CD4-positive, alpha-beta T cell treated with Interleukin-6 at 100 ng/mL for 8 hours (primary cell): ENCODE measurements at places on chromosomes 5 and 9.

GRCh38 chr5:125348936-125349831, 602.7 kb upstream of the ZNF608 start:
- DNase-seq: no peak

- DNase-seq: no peak
These were observed 68.7 kb downstream of the S1PR3 start for GRCh38 chr9:89059925-89060506.

DNA sequence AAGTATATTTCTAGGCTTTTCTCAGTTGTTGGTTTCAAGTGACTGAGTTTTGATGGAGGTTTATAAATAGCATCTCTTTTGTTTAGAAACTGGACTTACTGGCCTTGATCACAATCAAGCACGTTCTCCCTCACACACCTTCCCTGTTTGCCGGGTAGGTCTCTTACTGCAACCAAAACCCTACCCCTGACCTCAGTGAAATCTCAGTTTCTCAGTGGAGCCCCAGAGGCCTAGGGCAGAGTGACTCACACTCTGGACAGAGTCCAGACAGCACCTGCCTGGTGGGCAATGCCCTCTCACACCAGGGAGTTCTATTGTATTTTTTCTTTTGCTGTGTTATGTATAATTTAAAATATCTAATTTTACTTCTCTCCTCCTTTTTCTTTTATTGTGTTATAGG, 48.4 kb upstream of the EPB41L4B start:
- no peak for DNase-seq

GRCh38 chr9:114310471-114311450, 12.1 kb upstream of the ORM1 start:
- no peak for DNase-seq

DNA sequence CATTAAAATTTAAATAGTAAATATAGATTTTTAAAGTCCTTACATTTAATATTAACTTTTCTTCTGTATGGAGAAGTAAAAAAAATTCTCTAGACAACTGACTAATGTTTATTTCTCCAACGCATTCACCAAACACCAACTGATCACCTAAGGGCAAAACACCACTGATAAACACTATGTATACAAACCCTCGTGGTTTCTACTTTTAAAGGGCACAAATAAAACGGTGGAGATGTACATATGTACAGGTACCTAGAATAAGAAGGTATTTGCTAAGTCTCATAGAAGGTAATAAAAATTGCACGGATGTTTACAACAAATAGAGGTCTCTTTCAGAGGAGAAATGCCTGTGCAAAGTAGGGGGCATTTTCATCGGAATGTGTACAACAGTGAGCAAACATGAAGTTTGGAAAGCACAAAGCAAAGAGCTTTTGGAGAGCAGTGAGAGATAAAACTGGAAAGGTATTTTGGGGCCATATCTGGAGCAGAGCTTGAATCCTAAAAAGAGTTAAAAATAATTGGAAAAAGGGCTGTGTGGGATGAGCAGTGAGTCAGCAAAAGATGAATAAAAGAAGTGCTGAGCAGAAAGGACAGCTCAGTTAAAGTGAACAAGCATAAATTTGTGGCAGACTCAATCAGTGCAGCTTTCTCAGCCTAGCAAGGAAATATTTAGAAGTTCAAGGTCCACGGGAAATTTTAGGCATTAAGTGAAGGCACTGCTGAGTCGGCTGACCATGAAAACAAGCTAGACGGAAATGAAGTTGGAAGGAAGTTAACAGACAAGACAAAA, 160.0 kb downstream of the TMEM161B start:
- no peak for DNase-seq
